ENCODE measurements at places on chromosomes 2 and 18. TPM values are rescaled to one million over a fixed set of nuclear protein-coding genes. Genes with fewer than 3 reads are reported as not detected.

The TNP1 gene
- total RNA-seq, result not detected

GRCh38 chr2:144217853-144218633, 301.9 kb downstream of the ZEB2 start:
- no peak for DNase-seq

The CHRNG gene
- not detected for total RNA-seq

GRCh38 chr2:30654404-30654803, 152.8 kb downstream of the CAPN13 start:
- DNase-seq, result no peak

The NEU2 gene
- not detected for total RNA-seq

- DNase-seq, result no peak
Measured at GRCh38 chr18:22934789-22935188, 1.7 kb downstream of the RBBP8 start.

The CABLES1 gene
- total RNA-seq, result 29.3 TPM

The DNPEP gene
- 42.3 TPM for total RNA-seq
